Esophagus muscularis mucosa (tissue), 4 donors: ENCODE measurements at places on chromosomes 1 and 21. TPM values are rescaled to one million over a fixed set of nuclear protein-coding genes. Genes with fewer than 3 reads are reported as not detected.
A peak's percentile ranks its signal among the peaks of the same experiment; 100 is the strongest.

DNA sequence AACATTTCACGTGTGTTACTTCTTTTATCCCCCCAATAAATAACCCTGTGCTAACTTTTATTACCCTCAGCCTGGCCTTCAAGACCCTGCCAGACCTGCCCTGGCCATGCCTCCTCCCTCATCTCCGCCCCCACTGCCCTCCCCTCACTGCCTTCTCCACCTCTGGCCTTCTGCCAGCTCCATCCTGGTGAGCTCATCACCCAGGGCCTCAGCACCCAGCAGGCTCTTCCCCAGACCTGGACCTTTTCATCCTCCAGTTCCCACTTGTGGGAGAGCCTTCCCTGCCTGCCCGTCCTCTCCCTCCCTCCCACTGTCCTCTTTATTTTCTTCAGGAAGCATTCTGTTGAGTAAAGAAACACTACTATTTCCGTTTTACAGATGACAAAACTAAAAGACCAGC, 72.0 kb downstream of the SLC66A1 start:
- H3K27ac ChIP-seq = peak overlapping the region; percentile 3
- H3K4me1 ChIP-seq = peaks cover 42% of the 10 kb centered on the region
- DNase-seq = no peak
- H3K27me3 ChIP-seq = no peaks in the 10 kb centered on the region

DNA sequence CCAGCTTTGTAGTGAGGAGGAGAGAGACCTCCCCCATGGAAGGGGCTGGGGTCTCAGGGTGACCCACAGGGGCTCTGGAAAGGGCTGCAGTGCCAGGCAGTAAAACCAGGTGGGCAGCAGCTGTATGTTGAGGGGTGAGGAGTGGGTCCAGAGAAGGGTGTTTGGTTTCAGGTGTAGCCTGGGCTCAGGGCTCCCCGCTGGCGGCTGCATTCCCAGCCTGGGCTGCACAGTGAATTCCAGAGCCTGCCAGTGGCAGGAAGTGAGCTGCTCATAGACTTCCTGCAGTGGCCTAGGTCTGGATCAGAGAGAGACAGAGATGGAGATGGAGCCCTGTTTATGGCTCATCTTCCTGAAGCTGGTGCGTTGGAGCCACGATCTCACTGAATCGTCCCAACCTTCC, 356.4 kb downstream of the PTPRU start:
- no peak overlapping the region for H3K4me3 ChIP-seq
- no peaks in the 10 kb centered on the region for H3K36me3 ChIP-seq
- no peak overlapping the region for H3K27ac ChIP-seq
- DNase-seq = peak; percentile 80

- H3K27ac ChIP-seq = peak overlapping the region; percentile 47
- H3K36me3 ChIP-seq = no peaks in the 10 kb centered on the region
- H3K27me3 ChIP-seq = no peaks in the 10 kb centered on the region
- no peak for DNase-seq
- H3K4me3 ChIP-seq = no peak overlapping the region
Observed at GRCh38 chr1:85406887-85407533, 57.9 kb downstream of the DDAH1 start.

GRCh38 chr1:241696815-241697639, 44.9 kb downstream of the WDR64 start:
- no peak for DNase-seq
- H3K27me3 ChIP-seq = no peaks in the 10 kb centered on the region
- no peak overlapping the region for H3K4me3 ChIP-seq

DNA sequence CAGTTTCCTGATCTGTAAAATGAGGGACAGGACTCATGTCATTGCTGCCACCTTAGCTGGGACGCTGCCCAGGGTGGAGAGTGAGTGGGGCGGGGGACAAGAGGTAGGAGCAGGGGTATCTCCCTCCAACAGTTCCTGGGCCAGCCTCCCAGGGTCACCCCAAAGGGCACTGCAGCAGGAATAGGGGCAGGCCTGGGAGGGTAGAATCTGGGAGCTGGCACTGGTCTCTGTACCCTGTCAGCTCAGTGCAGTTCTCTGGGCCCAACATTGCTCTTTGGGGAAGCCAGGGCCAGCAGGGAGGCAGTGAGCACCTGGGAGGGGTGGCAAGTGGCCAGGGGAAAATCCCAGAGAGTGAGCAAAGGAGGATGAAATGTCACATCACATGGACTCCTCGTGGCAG, 55.8 kb downstream of the ELK4 start:
- H3K27me3 ChIP-seq = no peaks in the 10 kb centered on the region
- H3K4me1 ChIP-seq = no peaks in the 10 kb centered on the region
- H3K27ac ChIP-seq = no peak overlapping the region

DNA sequence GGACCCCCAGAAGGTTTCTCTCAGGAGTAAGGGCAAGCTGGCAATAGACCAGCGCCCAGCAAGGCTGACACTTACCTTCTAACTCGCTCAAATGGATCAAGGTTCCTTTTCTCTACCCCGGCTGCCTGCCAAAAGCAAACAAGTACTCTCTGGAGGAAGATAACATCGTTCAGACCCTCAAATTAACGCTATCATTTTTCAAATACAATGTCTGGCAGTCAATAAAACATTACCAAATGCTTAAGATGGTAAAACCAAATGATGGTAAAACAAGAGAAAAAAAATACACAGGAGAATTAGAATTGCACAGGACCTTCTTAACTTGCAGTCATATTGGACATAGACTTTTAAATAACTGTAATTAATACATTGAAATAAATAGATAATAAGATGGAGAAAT, 148.1 kb downstream of the SPATA46 start:
- no peaks in the 10 kb centered on the region for H3K36me3 ChIP-seq
- no peak overlapping the region for H3K4me3 ChIP-seq
- peaks cover 12% of the 10 kb centered on the region for H3K4me1 ChIP-seq
- no peaks in the 10 kb centered on the region for H3K27me3 ChIP-seq

GRCh38 chr1:19240673-19241538, 10.4 kb downstream of the EMC1 start:
- DNase-seq = no peak
- H3K27ac ChIP-seq = peak overlapping the region; percentile 63
- H3K36me3 ChIP-seq = peaks cover 85% of the 10 kb centered on the region
- no peaks in the 10 kb centered on the region for H3K27me3 ChIP-seq

- peaks cover 17% of the 10 kb centered on the region for H3K4me1 ChIP-seq
- H3K36me3 ChIP-seq = no peaks in the 10 kb centered on the region
- no peak for DNase-seq
- peaks cover 21% of the 10 kb centered on the region for H3K27me3 ChIP-seq
- H3K27ac ChIP-seq = no peak overlapping the region
Observed at GRCh38 chr1:98053471-98054366, 132.9 kb upstream of the DPYD start.

DNA sequence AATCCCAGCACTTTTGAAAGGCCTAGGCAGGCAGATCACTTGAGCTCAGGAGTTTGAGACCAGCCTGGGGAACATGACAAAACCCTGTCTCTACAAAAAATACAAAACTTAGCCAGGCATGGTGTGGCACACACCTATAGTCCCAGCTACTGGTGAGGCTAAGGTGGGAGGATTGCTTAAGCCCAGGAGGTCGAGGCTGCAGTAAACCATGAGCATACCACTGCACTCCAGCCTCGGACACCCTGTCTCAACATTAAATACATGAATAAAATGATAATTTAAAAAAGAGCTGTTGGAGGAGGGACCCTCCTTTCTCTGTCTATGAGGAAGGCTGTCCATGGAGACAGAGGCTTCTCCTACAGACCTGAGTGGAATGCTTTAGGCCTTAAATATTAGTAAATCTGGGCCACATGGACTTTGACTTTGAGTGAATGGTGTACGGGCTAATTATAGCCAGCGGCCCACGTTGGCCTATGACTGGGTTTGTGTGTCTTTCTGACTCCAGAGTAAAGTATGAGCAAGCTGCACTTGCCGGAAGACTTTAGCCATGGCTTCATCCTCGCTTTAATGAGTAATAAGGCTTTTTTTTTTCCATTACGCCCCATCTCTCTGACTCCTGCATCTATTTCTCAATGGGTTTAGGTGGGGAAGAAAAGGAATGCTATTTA, 21.3 kb downstream of the RAB3B start:
- no peaks in the 10 kb centered on the region for H3K27me3 ChIP-seq
- no peak overlapping the region for H3K4me3 ChIP-seq
- no peak overlapping the region for H3K27ac ChIP-seq
- no peaks in the 10 kb centered on the region for H3K36me3 ChIP-seq
- no peaks in the 10 kb centered on the region for H3K4me1 ChIP-seq

DNA sequence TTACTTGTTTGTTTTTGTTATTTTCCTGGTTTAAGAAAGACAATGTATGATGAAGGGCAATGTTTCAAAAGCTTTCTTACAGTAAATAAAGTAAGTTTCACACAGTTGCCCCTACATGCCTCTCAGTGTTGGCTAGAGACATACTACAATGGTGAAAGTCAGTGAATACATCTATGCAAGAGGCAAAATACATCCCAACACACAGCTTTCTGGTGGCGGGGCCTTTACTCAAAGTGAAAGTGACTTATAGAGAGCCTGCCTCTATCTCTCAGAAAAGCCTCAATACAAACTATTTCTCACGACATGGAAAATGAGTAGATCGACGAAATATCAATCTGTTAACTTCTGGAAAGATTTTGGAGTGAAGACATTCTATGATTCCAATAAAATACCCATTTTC, 122.3 kb downstream of the SLC30A10 start:
- DNase-seq = no peak
- H3K27ac ChIP-seq = no peak overlapping the region
- no peaks in the 10 kb centered on the region for H3K36me3 ChIP-seq
- no peaks in the 10 kb centered on the region for H3K27me3 ChIP-seq

DNA sequence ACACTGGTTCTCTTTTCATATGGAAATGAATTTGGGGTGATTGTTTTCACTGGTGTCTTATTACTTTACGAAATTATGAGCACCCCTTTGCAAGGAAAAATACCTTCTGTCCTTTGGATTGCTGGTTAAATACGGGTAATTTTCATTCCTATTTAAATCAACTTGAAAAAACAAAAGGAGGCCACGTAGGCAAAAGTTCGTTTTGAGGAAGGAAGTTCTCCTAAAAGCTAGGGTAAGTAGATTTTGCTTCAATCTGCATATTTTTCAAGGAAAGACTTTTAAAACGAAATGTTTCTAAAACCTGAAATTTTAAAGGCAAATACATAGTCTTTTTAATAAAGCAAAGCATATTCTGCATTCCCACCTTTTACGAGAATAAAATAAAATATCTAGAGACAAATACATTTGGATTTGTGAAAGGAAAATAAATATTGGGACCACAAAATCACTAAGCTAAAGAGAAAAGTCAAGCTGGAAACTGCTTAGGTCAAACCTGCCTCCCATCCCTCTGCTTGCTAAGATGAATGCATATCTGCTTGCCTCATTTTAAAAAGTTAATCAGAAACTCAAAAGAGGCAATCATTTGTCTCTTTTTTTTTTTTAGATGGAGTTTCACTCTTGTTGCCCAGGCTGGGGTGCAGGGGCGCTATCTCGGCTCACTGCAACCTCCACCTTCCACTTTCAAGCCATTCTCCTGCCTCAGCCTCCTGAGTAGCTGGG, 70.9 kb upstream of the ETS2 start:
- H3K27ac ChIP-seq = peak overlapping the region; percentile 63
- peak overlapping the region; percentile 48 for H3K4me3 ChIP-seq
- DNase-seq = no peak
- no peaks in the 10 kb centered on the region for H3K36me3 ChIP-seq
- no peaks in the 10 kb centered on the region for H3K27me3 ChIP-seq
- peaks cover 7% of the 10 kb centered on the region for H3K4me1 ChIP-seq

- peaks cover 9% of the 10 kb centered on the region for H3K36me3 ChIP-seq
- no peak overlapping the region for H3K4me3 ChIP-seq
- no peaks in the 10 kb centered on the region for H3K27me3 ChIP-seq
Observed at GRCh38 chr1:230077011-230077410, 10.0 kb downstream of the GALNT2 start.

DNA sequence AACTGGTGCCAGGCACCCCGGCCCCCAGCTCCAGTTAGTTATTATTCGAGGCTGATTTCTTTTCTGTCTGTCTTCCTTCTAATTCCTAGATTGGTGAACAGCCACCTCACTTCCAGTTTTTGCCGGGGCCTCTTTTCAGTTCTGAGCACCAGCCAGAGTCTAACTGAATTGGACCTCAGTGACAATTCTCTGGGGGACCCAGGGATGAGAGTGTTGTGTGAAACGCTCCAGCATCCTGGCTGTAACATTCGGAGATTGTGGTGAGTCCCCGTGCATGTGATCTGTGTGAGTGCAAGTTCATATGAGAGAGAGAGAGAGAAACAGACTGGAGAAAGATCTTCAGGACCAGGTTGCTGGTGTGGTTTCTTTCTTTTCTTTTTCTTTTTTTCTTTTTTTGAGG, 13.5 kb downstream of the NLRP3 start:
- no peaks in the 10 kb centered on the region for H3K36me3 ChIP-seq
- no peak overlapping the region for H3K4me3 ChIP-seq
- no peak overlapping the region for H3K27ac ChIP-seq

DNA sequence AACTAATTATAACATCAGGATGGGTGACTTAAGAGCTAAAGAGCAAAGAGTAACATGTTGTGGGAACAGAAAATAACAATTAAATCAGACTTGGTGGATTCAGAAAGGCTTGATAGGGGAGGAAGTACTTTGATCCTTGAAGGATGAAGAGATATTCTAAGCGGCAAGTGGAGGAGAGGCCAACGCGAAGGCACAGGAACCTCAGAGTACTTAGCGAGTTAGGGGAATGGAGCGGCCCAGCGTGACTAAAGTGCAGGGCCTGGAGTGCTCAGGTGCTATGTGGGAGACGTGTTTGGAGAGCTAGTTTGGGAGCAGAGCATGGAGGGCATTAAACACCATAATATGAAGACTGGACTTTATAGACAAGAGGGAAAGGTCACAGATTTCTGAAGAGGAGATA, 64.3 kb downstream of the ADCY10 start:
- H3K4me3 ChIP-seq = no peak overlapping the region
- H3K4me1 ChIP-seq = no peaks in the 10 kb centered on the region
- H3K27ac ChIP-seq = no peak overlapping the region
- no peaks in the 10 kb centered on the region for H3K27me3 ChIP-seq

- no peak overlapping the region for H3K4me3 ChIP-seq
- DNase-seq = no peak
- peaks cover 2% of the 10 kb centered on the region for H3K4me1 ChIP-seq
- no peaks in the 10 kb centered on the region for H3K27me3 ChIP-seq
- H3K27ac ChIP-seq = no peak overlapping the region
- peaks cover 50% of the 10 kb centered on the region for H3K36me3 ChIP-seq
Observed at GRCh38 chr1:42779725-42780124, 5.1 kb upstream of the TMEM269 start.

DYNLT5 gene
- total RNA-seq = 1.2 TPM

TSPEAR gene
- total RNA-seq = under 0.01 TPM

TMEM82 gene
- not detected for total RNA-seq

CDK18 gene
- 4.8 TPM for total RNA-seq

TMCO1 gene
- total RNA-seq = 39.5 TPM

MROH9 gene
- not detected for total RNA-seq

CD1C gene
- total RNA-seq = 0.69 TPM
